ENCODE measurements at places on chromosomes 16 and 17.

GRCh38 chr16:67252609-67253497, 4.1 kb downstream of the SLC9A5 start:
- no peak for DNase-seq

DNA sequence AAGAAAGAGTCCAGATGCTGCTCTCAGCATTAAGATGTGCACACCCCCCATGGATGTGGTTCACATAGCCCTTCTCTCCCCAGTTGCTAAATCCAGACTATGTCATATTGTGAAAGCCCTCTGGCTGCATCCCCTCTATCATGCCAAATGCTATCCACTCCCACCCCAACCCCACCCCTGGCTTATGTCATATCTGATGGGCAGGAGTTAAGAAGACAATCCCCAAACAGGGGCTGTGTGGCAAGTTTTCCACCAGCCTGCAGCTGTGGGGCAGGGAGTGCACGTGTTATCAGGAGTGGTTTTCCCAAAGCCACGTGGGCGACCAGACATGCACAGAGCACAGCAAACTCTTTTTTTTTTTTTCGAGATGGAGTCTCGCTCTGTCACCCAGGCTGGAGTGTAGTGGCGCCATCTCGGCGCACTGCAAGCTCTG, 10.0 kb downstream of the FAM117A start:
- no peak for DNase-seq

DNA sequence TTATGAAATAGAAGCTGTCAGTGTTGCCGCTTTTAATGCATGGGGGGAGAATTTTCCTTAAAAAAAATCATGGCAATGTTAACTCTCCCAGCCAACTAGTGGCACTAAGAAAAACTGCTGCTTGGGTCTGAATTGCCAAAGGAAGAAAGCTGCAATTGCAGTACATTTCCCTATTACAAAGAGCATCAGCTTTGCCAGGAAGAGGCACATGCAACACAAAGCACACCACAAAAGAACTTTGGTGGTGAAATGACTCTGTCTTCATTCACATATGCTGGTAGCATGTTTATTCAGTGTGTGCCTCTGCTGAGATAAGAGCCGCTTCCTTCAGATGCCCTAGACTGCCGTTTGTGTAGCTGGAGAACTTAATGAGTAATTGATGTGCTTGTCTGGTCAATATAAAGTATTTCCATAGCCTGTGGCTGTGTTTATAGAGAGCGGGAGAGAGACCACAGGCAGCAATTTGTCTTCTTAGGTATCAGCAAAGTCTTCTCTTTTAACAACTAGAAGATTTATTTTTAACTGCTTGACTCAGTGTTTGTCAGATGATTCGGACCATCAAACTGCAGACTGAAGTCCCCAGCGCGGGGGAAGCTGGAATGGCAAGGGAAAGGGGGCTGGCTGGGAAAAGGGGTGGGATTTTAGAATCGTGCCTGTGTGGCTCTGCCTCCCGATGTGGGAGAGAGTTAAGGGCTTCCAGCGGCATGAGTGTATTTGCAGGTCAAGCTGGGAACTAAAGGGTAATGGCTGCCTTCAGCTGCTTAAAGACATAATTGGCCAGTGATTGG, 115.1 kb downstream of the MRTFB start:
- DNase-seq = peak; percentile 13

- no peak for DNase-seq
Measured at GRCh38 chr16:85621698-85622428, 8.7 kb downstream of the GSE1 start.

GRCh38 chr16:51151961-51152663, 1.0 kb upstream of the SALL1 start:
- DNase-seq = no peak

- no peak for DNase-seq
Measured at GRCh38 chr17:47295037-47295873, 28.5 kb upstream of the EFCAB13 start.

DNA sequence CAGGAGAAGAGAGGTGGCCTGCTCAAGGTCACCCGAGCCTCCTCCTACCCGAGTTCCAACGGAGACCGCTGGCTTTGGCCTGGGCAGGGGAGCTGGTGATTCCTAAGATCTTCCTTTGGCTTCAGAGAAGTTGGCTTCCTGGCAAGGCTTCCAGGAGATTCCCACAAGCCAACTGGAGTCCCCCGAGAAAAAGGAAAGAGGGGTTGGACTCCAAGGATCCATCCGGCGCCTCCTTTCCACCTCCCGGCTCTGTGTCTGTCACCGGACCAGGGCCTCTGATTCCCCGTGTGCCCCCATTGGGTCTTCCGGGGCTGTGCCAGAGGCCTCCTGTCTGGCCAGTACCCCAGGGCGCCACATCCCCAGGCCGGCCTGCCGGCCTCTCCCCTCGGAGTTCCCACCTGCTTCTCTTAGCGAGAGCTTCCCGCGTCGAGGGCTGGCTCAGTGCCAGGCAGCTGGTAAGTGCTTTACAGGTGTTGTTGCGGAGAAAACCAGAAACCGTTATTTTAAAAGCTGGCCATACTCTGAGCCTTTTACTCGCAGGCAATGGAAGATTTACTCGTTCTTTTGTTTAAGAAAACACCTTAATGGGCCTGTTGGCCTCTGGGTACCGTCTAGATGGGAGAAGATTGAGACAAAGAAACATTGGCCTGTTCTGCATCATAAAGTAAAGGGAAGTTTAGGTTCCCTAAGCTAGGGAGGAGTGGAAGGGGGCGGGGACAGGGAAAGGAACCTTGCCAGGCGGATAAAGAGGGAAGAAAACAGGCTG, 258.4 kb upstream of the SDK2 start:
- no peak for DNase-seq

- DNase-seq = peak; percentile 66
Measured at GRCh38 chr17:34980681-34981537, 597 bp downstream of the LIG3 start.

DNA sequence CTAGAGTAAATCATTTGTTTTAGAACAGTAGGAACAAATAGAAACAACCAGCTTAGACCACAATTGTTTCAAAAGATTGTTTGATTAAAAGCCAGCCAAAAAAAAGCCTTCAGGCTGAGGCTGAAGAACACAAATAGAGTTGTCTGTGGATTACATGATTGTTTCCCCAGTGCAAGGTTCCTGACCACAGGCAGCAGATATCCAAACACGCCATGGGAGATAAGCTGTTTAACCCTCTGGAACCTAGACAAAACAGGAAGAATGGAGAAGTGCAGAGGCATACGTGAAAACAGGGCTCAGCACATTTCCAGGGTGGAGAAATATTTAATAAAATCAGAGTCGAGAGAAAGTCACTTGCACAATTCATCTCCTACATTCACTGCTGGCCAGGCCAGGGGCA, 21.0 kb downstream of the ATPAF2 start:
- no peak for DNase-seq

GRCh38 chr16:64295466-64295865, 826.4 kb downstream of the CDH11 start:
- no peak for DNase-seq

DNA sequence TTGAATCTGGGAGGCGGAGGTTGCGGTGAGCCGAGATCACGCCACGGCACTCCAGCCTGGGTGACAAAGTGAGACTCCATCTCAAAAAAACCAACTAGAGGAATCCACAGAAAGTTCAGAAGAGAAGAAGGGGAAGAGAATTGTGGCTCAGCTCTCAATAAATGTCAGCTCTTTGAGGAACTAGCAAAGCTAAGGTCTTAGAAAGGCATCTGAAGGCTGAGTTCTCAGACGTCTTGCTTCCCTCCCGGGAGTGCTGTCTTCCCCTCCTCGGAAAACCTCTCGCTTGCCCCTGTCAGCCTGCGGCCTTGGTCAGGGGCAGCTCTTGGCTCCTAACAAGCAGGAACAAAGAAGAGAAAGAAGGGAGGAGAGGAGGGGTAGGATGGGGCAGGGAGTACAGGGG, 5.3 kb downstream of the SHPK start:
- no peak for DNase-seq

DNA sequence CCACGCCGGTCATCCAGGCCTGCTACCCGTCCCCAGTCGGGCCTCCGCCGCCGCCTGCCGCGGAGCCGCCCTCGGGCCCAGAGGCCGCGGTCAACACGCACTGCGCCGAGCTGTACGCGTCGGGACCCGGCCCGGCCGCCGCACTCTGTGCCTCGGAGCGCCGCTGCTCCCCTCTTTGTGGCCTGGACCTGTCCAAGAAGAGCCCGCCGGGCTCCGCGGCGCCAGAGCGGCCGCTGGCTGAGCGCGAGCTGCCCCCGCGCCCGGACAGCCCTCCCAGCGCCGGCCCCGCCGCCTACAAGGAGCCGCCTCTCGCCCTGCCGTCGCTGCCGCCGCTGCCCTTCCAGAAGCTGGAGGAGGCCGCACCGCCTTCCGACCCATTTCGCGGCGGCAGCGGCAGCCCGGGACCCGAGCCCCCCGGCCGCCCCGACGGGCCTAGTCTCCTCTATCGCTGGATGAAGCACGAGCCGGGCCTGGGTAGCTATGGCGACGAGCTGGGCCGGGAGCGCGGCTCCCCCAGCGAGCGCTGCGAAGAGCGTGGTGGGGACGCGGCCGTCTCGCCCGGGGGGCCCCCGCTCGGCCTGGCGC, 2.4 kb downstream of the HIC1 start:
- no peak for DNase-seq

- no peak for DNase-seq
Measured at GRCh38 chr17:63278728-63279442, 167.2 kb downstream of the CYB561 start.

DNA sequence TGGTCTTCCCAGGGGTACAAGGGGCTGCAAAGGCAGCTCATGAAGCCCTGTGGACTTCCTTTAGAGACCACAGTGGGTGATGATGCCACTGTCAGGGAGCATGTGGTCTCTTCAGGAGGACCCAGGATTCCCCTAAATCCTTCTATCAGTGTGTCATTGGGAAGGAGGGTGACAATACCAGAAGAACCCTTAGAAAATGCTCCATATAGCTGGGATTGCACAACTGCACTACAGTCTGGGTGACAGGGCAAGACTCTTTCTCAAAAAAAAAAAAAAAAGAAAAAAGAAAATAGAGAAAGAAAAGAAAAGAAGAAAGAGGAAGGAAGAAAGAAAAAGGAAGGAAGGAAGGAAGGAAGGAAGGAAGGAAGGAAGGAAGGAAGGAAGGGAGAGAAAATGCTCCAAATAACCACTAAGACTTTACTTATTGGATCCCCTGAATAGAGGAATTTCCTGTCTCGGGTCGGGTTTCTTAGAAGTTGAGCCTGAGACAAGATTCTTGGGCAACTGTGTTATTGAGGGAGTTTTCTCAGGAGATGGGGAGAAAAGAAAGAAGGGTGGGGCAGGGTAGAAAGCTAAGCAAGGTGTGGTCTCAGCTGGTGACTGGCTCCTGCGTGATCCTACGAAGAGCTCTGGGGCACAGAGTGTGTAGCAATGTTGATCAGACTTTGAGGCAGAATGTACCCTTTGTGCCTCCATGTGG, 83.1 kb upstream of the DNAH9 start:
- no peak for DNase-seq

GRCh38 chr17:67520916-67521774, 144.1 kb downstream of the PITPNC1 start:
- no peak for DNase-seq

DNA sequence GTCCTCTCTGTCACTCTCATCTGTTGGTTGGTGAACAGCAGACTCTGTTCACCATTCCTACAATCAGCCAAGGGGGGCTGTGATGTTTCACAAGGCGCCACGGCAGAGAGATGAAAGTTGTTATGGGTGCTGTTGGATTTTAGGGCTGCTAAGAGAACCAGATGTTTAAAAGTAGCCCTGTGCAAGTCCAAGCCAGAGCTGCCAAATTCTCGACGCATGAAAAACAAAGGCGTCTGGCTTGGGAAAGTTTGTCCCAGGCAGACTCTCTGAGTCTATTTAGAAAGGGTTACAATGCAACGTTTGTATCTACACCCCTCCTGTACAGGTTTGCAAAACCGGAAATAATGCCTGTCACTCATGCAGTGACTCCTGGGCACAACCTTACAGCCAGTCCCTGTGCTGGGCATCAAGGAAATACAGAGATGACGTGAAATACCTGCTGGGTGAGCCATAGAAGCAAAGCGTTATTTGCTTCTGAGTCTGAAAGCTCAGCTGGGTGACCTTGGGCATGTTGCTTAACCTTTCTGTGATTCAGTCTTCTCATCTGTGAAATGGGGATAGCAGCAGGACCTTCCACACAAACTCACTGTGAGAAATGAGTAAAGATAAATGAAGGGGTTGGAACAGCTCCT, 74.8 kb downstream of the XYLT1 start:
- DNase-seq = no peak

DNA sequence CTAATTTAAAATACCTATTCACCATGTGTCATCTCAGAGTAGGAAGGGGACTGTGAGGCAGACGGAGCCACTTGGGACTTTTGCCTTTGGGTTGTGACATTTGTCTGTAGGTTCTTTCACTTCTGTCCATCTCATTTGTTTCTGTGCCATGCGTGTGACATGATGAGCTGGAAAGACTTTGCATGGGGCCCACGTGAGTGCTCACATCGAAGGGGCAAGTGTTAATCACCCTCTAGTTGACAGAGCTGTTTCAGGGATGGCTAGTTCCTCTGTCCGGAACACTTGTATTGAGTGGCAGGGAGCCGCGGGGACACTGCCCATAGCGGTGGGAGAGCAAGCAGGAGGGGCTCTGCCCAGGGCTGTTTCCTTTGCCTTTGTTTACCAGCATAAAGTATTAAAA, 112.0 kb downstream of the RPTOR start:
- peak; percentile 29 for DNase-seq

GRCh38 chr16:852451-853185, 52.1 kb upstream of the GNG13 start:
- DNase-seq = no peak

DNA sequence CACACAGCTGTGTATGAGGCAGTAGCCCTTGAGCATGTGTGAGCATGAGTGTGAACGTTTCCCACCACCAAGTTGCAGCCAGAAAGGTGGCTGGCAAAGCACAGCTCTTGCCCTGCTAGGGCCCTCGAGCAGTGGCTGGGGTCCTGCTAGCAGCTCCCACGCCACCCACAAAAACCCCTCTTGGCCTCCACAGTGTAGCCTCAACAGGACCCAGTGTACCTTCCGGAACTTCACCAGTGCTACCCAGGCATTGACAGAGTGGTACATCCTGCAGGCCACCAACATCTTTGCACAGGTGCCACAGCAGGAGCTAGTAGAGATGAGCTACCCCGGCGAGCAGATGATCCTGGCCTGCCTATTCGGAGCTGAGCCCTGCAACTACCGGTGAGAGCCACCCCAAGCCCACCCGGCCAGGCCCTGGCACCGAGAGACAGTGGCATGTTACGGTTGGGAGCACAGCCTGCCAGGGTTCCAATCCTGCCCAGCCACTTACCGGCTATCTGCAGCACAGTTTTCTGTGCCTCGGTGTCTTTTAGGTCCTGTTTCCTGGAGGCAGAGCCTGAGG, 53.1 kb downstream of the SCNN1B start:
- DNase-seq = no peak

- DNase-seq = no peak
Measured at GRCh38 chr16:86748652-86749051, 170.3 kb downstream of the FOXL1 start.

All from stimulated activated CD4-positive, alpha-beta T cell treated with anti-CD3 and anti-CD28 coated beads, Interleukin-1b, Interleukin-23, amount 100 ng/mL, for 48 hours (primary cell).